ENCODE measurements at places on chromosomes 5 and 9. TPM values are rescaled to one million over a fixed set of nuclear protein-coding genes. Genes with fewer than 3 reads are reported as not detected.

Gene TMEM174
- not detected for polyA plus RNA-seq

Gene SPATA31A3
- polyA plus RNA-seq, result not detected

Gene SNCAIP
- 25.6 TPM for polyA plus RNA-seq

Gene KIF4B
- not detected for polyA plus RNA-seq

Gene SH3RF2
- polyA plus RNA-seq, result not detected

Gene NDUFB6
- 131 TPM for polyA plus RNA-seq

Gene BOD1
- polyA plus RNA-seq, result 206 TPM

Gene SYK
- not detected for polyA plus RNA-seq

Gene CORO2A
- 1.9 TPM for polyA plus RNA-seq

Gene CATSPER3
- 0.80 TPM for polyA plus RNA-seq

Gene THBS4
- polyA plus RNA-seq, result 6.3 TPM

Gene BARHL1
- polyA plus RNA-seq, result not detected

Gene SLC6A19
- not detected for polyA plus RNA-seq

Gene SPACA9
- 4.6 TPM for polyA plus RNA-seq

Gene SLC24A2
- polyA plus RNA-seq, result 0.56 TPM

Gene CNTLN
- polyA plus RNA-seq, result 5.0 TPM

Gene GLRA1
- polyA plus RNA-seq, result not detected

Gene PCDHGA2
- 0.26 TPM for polyA plus RNA-seq

Gene RPS14
- 3,490 TPM for polyA plus RNA-seq

Gene ANKH
- polyA plus RNA-seq, result 9.9 TPM

Gene BHMT2
- not detected for polyA plus RNA-seq

Gene EDIL3
- polyA plus RNA-seq, result 7.4 TPM

Gene MYOT
- not detected for polyA plus RNA-seq

Gene GRXCR2
- polyA plus RNA-seq, result 0.36 TPM

Gene DCTN3
- polyA plus RNA-seq, result 391 TPM

Gene GPR151
- polyA plus RNA-seq, result 1.0 TPM

Gene IL13
- polyA plus RNA-seq, result 0.25 TPM
